ENCODE measurements at places on chromosomes 1 and 21.

DNA sequence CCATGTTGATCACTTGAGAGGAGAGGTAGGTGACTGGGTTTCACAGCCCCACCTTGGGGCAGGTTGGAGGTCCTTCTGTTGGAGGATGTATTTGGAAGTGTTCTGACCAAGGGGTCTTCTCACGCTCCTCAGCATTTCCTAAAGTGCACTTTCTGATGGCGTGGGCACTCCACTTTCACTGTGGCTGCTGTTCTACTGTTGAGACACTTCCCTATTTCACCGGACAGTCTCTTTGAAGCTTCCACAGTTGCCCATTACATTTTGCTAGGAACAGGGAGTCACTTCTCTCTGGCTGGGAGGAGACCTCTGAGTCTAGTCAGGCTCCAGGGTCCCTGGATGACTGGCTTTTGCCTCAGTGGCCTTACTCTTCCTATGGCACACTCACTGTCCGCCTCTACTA, 180.0 kb upstream of the LMO4 start:
- DNase-seq = peak; percentile 42

GRCh38 chr1:3196577-3197245, 127.7 kb downstream of the PRDM16 start:
- no peak for DNase-seq

GRCh38 chr1:173451981-173452380, 25.2 kb upstream of the PRDX6 start:
- DNase-seq = no peak

GRCh38 chr1:36258960-36259344, 34.7 kb downstream of the THRAP3 start:
- DNase-seq = no peak

DNA sequence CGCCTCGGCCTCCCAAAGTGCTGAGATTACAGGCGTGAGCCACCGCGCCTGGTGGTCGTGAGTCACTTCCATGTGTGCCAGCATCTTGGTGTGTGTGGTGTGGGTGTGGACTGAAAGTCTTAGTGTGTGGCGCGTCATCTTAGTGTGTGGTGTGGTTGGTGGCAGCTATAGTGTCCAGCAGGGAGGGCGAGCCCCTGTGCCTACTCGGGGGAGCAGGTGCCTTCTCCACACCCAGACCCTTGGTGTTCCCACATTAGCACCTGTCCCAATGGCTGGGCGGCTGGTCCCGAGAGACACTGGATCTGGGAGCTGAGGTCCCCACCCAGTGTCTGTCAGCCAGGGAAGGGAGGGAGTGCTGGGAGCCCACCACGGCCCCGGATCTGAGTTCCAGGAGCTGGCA, 2.8 kb downstream of the SCNN1D start:
- no peak for DNase-seq

DNA sequence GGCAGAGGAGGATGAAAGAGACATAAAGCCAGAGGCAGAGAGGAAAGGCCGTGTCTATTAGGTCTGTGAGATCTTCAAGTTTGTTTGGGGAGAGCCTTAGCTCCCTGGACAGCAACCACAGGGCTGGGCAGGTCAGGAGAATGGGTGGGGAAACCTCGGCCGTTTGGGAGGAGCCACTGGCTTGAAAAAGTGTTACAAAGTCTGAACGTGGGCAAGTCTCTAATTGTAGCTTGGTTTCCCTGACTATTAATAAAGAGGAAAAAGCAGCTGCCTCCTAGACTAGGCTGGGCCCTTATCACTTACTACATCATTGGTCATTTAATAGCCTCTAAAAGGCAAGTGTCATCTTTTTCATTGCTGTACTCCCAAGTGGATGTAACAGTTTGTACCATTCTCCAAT, at the start of gene CCDC17:
CCDC17 (minus strand) TSS at position 83 of the 400 bp plus-strand sequence. CDS start 145 bp downstream, outside the sequence.
- DNase-seq = no peak

DNA sequence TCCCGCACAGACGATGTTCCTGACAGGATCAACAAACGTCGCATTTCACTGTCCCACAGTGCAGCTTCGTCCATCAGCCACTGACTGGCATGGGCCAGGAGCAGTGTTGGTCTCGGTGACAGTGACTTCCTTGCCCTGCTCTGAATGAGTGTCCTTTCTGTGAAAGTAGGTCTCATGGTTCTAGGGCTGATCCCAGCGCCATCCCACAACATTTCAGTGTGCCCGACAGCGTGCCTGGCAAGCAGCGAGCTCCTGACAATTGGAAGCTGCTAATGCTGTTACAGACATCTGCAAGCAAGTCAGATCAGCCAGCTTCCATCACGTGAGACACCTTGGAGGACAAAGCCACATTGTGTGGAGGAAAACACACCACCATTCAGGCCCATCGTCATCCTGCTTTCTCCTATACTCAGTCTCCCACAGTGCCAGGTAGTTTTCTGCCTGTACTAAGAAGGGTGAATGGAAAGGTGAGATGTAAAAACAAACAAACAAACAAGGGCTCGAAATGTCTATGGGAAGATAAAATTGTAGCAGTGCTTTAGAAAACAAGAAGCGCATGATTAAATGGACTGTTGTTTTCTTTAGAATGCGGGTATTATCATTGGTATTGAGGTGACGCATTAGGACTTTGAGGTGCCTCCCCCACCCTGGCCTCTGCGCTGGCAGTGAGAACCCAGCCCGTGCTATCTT, 21.9 kb downstream of the ERRFI1 start:
- no peak for DNase-seq

GRCh38 chr1:25641931-25642573, 25.5 kb downstream of the MAN1C1 start:
- no peak for DNase-seq

- peak; percentile 36 for DNase-seq
Observed at GRCh38 chr1:207815913-207816291, 64.0 kb downstream of the CD46 start.

- peak; percentile 34 for DNase-seq
Observed at GRCh38 chr1:15352128-15352957, 57.3 kb upstream of the EFHD2 start.

GRCh38 chr1:98143403-98143802, 222.6 kb upstream of the DPYD start:
- DNase-seq = no peak

DNA sequence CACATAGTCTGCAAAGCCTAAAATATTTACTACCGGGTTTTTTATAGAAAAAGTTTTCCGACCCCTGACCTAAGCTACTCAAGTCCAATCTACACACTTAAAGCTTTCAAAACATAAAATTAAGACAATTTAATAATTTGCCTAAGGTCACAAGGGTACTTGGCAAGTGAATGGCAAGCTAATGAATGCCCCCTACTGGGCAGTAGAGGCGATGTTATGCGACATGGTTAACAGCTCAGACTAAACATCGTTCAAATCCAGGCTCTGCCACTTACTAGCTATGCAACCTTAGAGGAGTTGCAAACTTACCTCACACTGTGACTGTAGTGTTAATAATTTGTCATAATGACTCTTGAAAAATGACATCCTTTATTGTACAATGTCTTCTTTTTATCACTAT, 317.2 kb upstream of the NFIA start:
- DNase-seq = peak; percentile 17

DNA sequence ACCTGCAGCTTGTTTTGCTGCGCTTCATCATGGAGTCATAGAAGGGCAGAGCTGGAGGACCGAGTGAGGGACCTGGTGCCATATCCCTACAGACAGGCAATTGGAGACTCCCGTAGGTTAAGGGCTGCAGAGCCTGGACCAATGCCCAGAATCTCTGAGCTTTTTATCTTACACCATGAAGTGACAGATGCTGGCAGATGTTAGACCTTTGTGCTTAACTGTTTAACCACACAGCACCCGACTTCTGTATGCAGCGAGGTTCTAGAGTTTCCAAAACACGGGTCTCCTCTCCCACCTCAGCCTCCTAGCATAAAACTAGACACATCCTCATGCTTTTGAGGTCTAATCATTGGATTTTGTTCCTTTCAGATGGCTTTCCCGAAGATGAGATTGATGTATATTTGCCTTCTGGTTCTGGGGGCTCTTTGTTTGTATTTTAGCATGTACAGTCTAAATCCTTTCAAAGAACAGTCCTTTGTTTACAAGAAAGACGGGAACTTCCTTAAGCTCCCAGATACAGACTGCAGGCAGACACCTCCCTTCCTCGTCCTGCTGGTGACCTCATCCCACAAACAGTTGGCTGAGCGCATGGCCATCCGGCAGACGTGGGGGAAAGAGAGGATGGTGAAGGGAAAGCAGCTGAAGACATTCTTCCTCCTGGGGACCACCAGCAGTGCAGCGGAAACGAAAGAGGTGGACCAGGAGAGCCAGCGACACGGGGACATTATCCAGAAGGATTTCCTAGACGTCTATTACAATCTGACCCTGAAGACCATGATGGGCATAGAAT, 47.6 kb downstream of the B3GALT5 start:
- no peak for DNase-seq

DNA sequence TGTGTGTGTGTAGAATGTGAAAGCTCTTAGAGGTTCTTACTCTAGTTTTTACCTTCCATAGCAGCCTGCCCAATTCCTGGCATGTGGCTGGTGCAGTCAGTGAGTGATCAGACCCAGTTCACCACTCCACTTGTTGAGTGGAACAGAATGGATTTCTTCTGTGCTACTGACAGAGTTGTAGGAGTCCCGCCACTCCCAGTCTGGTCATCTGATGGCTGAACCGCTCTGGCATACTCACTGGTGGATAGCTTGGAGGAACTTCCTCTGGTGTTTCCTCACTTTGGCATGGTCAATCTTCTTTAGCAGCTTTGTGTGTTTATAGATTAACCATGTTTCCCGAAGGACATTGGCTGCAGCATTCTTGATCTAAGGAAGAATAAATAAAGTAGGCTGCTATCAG, 106.7 kb upstream of the ADAR start:
- DNase-seq = no peak

- no peak for DNase-seq
Observed at GRCh38 chr1:168114845-168115244, 21.9 kb downstream of the GPR161 start.

DNA sequence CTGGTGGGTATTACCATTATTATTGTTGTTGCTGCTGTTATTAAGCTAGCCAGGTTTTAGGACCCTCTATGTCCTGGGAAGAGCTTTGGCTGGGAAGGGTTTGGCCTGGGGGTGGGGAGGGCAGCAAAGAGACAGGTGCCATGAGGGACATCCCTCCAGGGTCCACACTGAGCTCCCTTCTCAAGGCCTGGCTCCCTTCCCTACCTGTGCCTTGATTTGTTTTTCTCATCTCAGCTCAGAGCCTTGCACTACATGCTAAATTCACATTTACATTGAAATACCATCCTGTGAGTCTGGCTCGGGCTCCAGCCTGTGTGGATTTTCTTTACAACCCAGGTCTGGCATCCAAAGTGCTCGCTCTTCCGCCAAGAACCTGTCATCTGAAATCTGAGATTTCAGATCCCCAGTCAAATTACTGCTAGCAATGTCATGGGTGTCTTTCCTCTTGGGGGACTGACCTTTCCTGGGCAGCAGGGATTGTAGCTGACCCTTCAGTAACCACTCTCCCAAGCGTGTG, 536.3 kb downstream of the PTPRU start:
- no peak for DNase-seq

DNA sequence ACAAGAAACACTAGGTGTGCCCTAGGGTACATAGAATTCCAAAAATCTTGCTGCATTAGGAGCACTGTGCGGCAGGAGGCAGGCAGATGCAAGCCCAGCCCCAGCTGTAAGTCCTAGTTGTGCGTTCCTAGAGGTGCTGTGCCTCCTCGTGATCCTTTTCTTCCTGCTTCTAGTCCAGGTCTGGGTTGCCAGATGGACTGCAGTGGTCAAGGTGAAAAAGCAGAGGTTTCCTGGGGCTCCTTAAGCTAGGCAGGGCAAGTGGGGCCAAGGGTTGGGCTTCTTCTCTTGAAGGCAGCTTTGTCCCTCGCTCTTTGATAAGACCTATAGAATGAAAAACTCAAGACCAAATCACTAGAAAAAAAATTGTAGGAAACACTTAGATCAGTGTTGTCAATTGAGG, 21.6 kb upstream of the SLC45A3 start:
- DNase-seq = no peak

DNA sequence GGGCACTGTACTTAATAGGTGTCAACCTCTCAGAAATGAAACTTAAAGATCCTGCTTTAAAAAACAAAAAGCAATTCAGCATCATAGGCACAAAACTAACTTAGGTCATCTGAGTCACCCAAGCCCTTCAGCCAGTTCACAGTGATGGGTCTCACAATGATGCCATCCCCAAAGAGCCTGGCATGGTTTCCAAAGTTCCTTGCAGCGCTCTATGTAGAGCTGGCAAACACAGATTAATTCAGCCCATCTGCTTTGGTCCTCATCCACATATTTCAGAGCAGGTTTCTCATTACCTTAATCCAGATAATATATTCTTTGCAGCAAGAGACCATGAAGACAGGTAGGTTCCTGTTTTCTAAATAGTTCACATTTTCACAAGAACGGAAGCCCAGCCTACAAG, 14.6 kb upstream of the PLA2G2C start:
- DNase-seq = peak; percentile 37

- DNase-seq = no peak
Observed at GRCh38 chr1:192260076-192260475, 56.7 kb upstream of the RGS21 start.

- no peak for DNase-seq
Observed at GRCh38 chr21:40618191-40618973, 228.6 kb downstream of the DSCAM start.

DNA sequence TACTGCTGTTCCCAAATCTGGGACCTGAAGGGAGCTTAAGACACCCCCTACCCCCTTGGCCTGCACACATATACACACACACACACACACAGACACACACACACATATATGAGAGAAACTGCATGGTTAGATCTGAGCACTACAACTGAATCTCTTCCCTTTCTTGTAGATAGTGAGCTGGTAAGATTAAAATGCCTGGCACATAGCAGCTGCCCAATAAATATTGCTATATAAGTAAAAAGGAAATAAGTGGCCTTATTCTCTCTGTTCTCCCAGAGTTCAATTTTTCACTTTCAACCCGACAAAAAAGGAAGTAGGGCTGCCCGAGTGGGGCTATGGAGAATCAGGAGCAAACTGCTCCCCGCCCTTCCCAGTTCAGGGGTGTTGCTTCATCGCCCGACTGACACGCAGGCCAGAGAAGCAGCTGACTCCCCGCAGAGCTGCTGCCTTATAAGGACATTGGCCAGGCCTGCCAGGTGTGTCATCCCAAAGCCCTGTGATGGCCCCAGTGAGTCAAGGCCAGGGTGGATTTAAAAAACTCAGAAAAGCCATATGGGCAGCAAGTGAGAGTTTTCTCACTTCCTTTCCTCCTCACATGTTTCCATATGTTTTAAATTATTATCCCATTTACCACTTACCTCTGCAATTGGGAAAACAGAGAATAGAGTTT, 106.5 kb upstream of the SLC44A3 start:
- DNase-seq = peak; percentile 97

- peak; percentile 53 for DNase-seq
Observed at GRCh38 chr1:220803401-220804201, 16.9 kb downstream of the MTARC1 start.

DNA sequence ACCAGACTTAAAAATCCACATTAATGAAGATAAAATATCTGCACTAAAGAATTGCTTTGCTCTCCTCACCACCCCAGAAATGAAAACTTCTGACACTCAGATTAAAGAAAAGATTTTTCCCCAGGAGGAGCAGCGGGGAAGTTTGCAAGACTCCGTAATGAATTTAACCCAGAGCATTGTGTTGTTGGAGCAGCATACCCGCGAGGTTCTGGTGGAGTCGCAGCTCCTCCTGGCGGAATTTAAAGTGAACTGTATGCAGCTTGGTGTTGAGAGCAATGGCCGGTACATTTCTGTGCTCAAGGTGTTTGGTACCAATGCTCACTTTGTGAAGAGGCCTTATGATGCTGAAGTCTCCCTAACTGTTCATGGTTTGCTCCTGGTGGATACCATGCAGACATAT, 46.4 kb downstream of the VPS13D start:
- no peak for DNase-seq

- no peak for DNase-seq
Observed at GRCh38 chr1:20494609-20495311, 8.8 kb upstream of the CAMK2N1 start.

- DNase-seq = no peak
Observed at GRCh38 chr1:201310251-201310985, 27.1 kb downstream of the PKP1 start.

Measured in HL-60 (cell line).